ENCODE measurements at places on chromosomes 5 and 9.

- no peak for DNase-seq
Measured at GRCh38 chr5:14479143-14479696, 102.4 kb upstream of the OTULINL start.

- no peak for DNase-seq
Measured at GRCh38 chr9:121837113-121837961, 185.9 kb downstream of the DAB2IP start.

- no peak for DNase-seq
Measured at GRCh38 chr9:89039104-89039465, 47.8 kb downstream of the S1PR3 start.

GRCh38 chr5:176733406-176734262, 76.7 kb upstream of the UNC5A start:
- no peak for DNase-seq

- DNase-seq, result peak; percentile 80
Measured at GRCh38 chr9:136342181-136343120, 15.1 kb downstream of the GPSM1 start.

- no peak for DNase-seq
Measured at GRCh38 chr5:180128671-180129261, 57.2 kb upstream of the RNF130 start.

- DNase-seq, result no peak
Measured at GRCh38 chr5:117102591-117102990, 528.0 kb upstream of the SEMA6A start.

GRCh38 chr5:76406673-76407072, 3.6 kb downstream of the IQGAP2 start:
- no peak for DNase-seq

GRCh38 chr5:151262532-151262931, 9.5 kb downstream of the GM2A start:
- DNase-seq, result no peak

DNA sequence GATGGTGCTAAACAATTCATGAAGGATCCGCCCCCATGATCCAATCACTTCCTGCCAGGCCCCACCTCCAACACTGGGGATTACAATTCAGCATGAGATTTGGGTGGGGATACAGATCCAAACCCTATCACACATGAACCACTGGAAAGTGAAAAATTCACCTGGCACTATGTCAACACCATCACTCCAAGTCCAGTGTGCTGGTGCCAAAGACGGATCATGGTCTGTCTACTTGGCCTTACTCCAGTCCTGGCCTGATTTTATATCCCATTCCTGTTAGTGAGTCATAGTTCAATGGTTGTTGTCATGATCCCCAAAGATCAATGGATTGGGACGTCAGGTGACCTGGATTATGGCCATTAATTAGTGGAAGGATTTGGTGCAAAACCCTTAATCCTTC, 147.4 kb upstream of the RPS23 start:
- no peak for DNase-seq

- no peak for DNase-seq
Measured at GRCh38 chr9:20048985-20049384, 260.1 kb upstream of the SLC24A2 start.

Data from GM12891 (cell line).